ENCODE measurements at places on chromosomes 12 and 14.

DNA sequence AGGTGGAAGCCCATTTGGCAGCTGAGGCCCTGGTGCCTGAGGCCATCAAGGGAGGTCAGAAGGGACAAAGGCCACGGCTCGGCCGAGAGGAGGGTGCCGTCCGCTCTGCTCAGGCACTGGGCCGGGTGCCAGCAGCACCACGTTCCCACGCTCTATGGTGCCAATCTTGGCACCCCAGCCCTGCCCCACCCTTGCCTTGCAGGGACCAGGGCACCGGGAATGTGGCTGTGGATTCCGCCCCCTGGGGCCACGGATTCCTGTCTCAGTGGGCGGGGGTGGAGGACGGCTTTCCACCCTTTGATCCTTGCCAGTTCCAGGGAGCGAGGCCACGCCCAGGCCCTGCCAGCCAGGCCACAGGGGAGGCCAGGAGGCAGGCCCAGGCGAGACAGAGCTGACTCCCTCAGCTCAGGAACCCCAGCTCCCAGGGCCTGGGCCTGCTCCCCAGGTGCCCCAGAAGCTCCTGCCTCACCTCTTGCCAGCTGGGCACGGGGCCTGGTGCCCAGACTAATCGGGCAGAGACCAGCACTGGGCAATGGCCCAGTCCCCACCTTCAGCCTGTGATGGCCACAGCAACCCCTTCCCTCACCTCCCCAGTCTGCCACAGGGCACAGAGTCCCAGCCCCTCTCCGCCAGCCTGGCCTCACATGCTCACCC, 26.4 kb upstream of the GPR132 start:
- DNase-seq: no peak

DNA sequence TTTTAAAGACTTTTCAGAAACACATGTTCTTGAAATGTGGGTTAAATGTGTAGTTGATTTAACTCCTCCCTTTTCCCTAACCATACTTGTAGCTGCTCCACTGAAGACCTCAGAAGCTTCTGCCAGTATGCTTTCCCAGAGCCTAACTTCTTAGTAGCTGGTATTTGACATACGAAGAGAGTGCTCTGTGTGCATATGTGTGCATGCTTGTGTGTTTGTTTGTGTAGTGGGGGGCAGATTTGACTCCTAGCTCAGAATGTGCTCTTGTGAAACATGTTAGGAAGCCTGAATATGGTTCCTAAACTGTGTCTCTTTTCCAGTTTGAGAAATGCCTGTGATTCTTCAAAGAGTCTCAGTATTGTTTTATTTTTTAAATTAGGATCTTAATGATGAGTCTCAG, 420.4 kb downstream of the PCNX1 start:
- no peak for DNase-seq

GRCh38 chr12:89166121-89166520, 186.2 kb downstream of the DUSP6 start:
- no peak for DNase-seq

GRCh38 chr12:32501835-32502333, 102.5 kb downstream of the FGD4 start:
- peak; percentile 61 for DNase-seq

GRCh38 chr12:130701402-130701744, 14.7 kb downstream of the RIMBP2 start:
- no peak for DNase-seq

DNA sequence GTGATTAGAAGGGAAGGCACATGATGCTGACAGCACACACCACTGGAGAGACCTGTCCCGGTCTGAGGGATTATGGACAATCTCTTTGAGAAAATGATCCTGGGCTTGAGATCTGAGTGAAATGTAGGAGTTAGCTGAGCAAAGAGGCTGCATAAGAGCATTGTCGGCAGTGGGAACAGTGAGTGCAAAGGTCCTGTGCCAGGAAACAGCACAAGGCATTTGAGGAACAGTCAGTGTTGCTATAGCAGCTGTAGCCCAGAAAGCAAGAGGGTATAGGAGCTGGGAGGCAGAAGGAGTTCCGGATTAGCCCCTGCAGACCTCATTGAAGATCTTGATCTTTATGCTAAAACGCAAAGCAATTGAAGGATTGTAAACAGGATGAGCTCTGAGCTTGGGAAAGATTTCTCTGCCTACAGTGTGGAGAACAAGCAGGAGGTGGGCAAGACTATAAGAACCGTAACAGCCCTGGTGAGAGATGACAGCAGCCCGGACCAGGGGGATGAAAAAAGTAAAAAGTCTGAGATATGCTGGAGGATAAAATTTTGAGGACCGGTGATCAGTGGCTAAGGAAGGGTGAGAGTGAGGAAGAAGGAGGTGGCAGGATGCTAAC, 28.5 kb downstream of the CFL2 start:
- DNase-seq: no peak

DNA sequence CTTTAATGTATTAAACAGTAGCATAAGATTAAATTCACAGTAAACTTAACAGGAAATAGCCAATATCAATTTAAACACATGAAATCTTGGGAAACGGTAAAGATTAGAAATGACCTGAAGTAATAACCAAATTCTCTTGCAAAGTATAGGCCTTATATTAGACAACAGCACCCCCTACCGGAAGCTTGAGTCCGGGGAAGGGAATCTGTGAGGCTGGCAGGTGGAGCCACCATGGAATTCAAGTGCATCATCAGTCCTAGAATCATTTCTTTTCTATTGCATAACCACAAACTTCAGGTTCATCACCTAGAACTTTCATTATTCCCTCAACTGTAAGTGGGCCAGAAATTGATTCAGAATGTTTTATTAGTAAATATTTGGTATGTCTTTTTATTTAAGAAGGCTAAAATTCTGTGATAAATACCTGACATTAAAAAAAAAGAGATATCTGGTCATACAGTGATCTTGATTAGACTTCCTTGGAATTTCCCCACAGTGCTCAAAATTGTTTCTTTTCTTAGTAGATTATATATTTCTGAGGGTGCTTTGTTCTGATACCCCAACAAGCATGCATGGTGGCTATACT, 48.6 kb downstream of the AP5M1 start:
- peak; percentile 78 for DNase-seq

DNA sequence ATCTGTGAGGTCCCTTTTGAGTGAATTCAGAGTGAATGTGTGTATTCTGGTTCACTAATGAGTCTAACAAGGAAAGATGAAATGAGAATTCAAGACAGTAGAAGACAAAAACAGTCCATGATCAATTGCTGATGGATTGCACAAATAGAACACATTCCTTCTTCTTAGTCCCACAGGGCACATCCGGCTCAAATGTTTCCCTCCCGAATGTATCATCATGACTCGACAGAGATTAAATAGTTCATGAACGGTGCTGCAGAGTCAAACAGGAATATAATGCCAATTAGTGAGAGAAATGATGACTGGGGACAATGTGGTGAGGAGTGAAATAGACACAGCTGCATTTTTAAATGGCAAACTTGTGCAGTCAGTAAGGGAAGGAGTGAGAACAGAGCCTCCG, 11.5 kb upstream of the SFSWAP start:
- no peak for DNase-seq

DNA sequence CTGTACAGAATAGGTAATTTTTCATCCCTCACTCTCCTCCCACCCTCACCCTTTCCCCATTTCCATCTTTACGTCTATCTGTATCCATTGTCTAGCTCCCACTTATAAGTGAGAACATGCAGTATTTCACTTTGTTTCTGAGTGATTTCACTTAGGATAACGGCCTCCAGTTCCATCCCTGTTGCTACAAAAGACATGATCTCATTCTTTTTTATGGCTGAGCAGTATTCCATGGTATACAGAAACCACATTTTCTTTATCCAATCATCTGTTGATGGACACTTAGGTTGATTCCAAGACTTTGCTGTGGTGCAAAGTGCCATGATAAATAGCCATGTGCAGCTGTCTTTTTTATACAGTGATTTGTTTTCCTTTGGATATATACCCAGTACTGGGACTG, 16.4 kb downstream of the EEA1 start:
- DNase-seq: no peak

DNA sequence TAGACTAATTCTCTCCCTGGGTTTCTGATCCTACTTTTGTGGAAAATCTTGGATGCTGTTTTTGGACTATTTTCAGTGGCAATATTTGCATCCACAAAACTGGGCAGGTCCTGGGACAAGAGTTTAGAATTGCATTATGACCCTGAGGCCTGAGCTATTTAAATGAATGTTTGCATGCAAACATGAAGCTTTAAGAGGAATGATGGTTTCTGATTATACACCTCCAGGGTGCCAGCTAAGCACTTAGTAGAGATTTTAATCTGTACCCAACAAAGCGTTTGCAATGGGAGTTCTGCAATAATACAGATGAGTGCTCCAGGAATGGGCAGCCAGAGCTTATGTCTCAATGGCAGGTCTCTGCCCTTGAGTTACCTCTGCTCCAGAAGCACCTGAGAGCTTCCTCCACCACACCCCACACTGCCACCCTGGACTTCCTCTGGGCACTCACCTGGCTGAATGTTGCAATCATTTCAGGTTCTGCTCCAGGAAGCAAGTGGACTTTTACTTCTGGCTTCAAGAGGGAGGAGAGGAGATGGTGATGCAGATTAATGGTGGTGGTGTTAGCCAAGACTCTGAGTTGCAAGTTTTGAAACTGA, 6.0 kb upstream of the SPTLC2 start:
- DNase-seq: no peak

GRCh38 chr12:65269603-65270002, 8.9 kb upstream of the MSRB3 start:
- peak; percentile 65 for DNase-seq

- no peak for DNase-seq
These were observed 37.2 kb downstream of the TIMELESS start for GRCh38 chr12:56411781-56412639.

DNA sequence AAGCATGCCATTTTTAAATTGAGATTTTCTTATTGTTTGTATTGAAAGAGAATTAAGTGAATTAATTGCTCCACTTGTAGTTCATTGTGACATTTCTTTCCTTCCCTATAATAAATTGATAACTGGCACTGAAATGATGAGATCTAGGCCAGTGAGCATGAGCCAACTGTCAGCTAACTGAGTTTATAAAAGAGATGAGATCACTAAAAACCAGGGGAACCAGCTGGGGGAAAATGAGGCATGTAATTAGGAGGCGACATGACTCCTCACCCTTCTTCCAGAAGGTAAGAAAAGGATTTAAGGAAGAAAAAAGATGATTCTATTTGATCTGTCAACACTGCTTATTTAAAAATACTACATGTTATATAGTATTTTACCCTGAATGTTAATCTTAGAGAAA, 104.5 kb upstream of the DNM1L start:
- DNase-seq: no peak

- DNase-seq: no peak
These were observed 200.6 kb downstream of the AEBP2 start for GRCh38 chr12:19639781-19640415.

DNA sequence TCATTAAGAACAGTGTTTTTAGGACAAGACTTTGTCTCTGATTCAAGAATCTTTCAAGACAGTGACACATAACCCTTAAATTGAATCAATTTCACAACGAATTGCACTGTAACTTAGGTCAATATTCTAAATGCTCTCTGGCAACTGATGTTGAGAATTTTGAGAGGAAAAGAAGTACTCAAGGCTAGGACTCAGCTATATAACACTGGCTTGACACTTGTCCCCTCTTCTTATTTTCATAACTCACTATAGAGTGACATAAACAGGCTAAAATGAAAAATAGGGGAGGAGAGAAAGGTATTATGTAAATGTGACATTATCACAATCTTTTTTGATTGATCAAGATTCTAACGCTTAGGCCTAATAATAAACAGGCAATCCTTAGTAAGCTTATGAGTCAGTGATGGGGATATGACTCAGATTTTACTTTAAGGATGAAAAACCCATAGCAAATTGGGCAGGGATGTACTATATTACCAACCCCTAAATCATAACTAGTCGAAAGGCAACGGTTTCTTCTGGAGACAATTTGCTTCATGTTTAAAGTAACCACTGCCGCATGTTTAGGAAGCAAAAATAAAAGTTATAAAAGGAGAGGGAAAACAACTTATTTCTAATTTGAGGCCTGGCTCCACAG, 10.9 kb downstream of the BTG1 start:
- DNase-seq: peak; percentile 57

DNA sequence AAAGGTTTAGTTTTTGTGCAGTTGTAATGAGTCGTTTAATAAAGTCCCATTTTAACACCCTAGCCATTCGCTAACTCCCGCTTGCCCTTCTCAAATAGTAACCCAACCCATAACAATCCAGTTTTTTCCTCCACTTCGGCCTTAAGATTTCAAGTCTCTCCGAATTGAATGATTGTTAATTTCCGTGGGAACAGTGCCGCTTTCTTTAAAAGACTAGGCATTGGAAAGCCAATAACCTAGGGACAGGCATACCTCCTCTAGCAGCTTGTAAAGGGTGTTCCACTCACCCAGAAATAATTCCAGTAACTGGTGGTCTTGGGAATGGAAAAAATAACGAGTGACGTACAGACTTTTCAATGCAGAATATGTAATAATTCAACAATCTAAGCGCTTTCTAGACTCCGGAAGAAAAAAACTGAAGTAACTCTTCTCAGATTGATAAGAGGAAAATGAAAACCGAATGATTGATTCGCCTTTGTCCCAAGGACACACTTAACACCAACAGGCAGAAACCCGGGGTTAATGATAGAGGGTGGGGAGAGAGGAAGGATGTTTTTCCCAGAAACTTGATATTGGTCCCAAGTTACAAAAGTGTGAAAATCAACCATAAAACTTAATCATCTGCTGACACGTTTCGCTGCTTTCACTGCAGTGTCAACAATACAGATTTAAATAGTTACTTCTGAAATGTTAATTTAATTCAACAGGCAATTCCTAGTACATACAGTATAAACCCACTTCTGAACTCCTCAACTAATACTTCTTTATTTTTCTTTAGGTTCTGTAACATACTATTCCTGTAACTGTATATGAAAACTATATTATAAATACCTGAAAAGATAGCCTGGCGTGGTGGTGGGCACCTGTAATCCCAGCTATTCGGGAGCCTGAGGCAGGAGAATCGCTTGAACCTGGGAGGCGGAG, 1.0 kb upstream of the SINHCAF start:
- DNase-seq: no peak

- DNase-seq: peak; percentile 61
These were observed 69.6 kb downstream of the MOK start for GRCh38 chr14:102235275-102235897.

GRCh38 chr14:68724914-68725313, 68.0 kb downstream of the ZFP36L1 start:
- DNase-seq: no peak

DNA sequence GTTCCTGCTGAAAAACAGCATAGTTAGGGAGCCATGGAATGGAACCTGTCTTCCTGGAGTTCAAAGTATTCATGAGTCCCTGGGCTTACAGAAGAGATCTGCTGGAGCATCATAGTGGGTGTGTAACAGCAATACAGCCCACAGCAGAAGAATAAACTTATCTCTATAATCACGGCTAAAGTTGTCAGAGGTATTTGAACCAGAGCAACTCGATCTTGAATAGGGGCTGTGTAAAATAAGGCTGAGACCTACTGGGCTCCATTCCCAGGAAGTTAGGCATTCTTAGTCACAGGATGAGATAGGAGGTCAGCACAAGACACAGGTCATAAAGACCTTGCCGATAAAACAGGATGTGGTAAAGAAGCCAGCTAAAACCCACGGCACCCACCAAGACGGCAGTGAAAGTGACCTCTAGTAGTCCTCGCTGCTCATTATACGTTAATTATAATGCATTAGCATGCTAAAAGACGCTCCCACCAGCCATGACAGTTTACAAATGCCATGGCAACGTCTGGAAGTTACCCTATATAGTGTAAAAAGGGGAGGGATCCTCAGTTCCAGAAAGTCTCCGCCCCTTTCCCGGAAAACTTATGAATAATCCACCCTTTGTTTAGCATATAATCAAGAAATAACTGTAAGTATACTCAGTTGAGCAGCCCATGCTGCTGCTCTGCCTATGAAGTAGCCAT, 223.4 kb downstream of the PCNX1 start:
- DNase-seq: peak; percentile 63

- DNase-seq: peak; percentile 53
These were observed 35.9 kb upstream of the TMTC2 start for GRCh38 chr12:82650627-82651337.
